T-cell (primary cell): ENCODE measurements at places on chromosomes 2 and 18.
A peak's percentile ranks its signal among the peaks of the same experiment; 100 is the strongest.

GRCh38 chr2:229920011-229920641 lies 1.7 kb downstream of the TRIP12 start:
- DNase-seq: peak; percentile 49

- DNase-seq: no peak
These were observed 5.9 kb downstream of the SCYGR3 start for GRCh38 chr2:227608561-227609338.

GRCh38 chr2:46340740-46341420 lies 43.7 kb downstream of the EPAS1 start:
- no peak for DNase-seq

DNA sequence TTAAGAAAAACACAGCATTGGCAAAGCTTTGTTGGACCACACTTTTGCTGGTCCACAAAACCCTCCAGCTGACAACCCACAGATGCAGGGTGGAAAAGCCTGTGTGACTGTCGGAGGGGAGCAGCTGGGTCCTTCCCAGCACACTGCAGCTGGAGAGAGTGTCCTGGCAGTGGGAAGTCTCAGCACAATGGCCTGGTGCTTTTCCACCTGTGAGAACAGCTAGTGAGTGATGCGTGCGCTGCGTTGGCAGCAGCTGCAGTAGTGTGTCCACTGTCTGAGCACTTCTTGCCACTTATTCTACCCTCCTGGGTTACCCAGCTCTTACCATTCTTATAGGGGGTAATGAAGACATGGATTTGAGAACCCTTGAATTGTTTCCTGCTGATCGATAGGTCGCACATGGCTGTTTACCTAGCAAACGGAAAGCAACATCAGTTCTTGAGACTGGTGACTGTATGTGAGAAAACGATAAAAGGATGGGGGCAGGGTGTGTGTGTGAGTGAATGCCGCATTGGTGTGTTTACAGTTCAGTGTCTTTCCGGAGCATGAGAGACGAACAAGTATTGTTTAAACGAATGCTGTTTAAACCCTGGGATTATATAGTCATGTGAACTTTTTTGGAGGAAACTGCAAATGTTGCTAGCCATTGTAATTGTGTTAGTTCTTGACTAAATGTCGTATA lies 69.7 kb downstream of the LYPD6 start:
- DNase-seq: no peak

GRCh38 chr18:8937160-8938094 lies 165.1 kb upstream of the NDUFV2 start:
- no peak for DNase-seq

DNA sequence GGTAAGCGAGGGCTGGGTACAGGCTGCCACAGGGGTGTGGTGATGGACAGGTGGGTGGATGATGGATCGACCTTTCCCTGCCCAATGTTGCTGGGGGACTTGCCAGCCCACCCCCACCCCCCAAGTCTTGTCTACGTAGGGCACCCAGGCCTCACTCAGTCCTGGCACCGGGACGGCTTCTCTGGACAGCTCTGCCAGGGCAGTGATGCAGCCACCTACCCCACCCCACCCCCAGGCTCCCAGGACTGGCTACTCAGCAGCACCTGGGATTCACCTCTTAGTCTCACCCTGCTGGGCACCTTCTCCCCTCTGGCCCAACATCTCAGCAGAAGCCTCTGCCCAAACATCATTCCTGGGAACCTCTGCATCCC lies 55.7 kb downstream of the ANKMY1 start:
- DNase-seq: no peak

GRCh38 chr2:156325688-156326525 lies 6.6 kb downstream of the NR4A2 start:
- no peak for DNase-seq

GRCh38 chr2:145184741-145185651 lies 665.1 kb upstream of the ZEB2 start:
- no peak for DNase-seq

DNA sequence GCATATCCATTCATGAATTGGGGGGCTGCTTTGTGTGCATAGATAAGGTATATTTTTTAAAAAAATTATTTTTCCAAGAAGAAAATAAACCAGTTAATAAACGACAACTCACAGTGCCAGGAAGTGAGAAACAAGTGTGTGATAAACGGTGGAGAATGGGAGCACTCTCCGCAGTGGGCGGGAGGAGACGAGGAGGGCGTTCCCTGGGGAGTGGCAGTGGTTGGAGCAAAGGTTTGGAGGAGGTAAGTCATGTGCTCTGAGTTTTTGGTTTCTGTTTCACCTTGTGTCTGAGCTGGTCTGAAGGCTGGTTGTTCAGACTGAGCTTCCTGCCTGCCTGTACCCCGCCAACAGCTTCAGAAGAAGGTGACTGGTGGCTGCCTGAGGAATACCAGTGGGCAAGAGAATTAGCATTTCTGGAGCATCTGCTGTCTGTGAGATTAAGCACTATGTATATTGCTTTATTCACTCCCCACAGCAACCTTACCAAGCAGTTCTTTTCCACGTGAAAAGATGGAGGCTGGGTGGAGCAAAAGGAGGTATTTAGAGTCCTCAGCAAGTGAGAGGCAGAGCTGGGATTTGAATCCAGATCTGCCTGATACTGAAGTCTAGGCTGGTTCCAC lies 27.0 kb upstream of the CASP8 start:
- DNase-seq: peak; percentile 86

GRCh38 chr2:122486705-122487415 lies 731.4 kb downstream of the TSN start:
- no peak for DNase-seq

DNA sequence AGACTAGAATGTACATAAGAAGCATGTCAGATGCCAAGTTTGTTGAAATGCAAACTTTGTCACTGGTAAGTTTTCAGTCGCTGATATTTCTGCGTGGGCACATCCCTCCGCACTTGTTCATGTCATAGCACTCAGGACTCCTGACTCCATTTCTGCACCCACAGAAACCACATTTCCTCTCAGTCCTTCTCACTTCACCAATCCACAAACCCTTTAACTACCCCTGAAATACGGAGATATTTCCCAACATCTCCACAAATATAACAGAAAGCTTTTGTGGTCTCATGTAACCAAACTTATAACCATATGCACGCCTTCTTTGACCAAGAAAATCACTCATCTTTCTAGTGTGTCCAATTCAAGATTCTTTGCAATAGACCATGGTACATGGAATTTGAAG lies 276.9 kb upstream of the ERBB4 start:
- DNase-seq: no peak

DNA sequence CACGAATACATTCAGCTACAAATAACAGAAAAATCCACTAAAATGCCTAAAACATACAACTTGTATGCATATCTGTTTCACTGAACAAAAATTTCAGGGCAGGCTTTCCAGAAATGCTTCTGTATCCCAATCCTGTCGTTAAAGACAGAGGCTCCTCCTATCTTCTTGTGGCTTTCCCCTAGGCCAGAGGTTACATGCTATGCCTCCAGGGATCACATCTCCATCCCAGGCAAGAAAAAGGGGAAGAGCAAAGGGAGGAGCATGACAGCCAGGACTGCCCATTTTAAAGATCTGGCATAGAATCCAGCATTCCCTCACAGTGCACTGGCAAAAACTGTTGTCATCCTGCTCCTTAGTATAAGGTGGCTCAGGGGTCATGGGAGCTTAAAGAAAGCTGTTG lies 268.7 kb upstream of the SETBP1 start:
- no peak for DNase-seq

GRCh38 chr18:54388203-54389142 lies 30.8 kb downstream of the C18orf54 start:
- no peak for DNase-seq

GRCh38 chr18:43703050-43703449 lies 425.8 kb upstream of the SYT4 start:
- DNase-seq: no peak

GRCh38 chr2:179455824-179456223 lies 191.2 kb upstream of the SESTD1 start:
- no peak for DNase-seq

DNA sequence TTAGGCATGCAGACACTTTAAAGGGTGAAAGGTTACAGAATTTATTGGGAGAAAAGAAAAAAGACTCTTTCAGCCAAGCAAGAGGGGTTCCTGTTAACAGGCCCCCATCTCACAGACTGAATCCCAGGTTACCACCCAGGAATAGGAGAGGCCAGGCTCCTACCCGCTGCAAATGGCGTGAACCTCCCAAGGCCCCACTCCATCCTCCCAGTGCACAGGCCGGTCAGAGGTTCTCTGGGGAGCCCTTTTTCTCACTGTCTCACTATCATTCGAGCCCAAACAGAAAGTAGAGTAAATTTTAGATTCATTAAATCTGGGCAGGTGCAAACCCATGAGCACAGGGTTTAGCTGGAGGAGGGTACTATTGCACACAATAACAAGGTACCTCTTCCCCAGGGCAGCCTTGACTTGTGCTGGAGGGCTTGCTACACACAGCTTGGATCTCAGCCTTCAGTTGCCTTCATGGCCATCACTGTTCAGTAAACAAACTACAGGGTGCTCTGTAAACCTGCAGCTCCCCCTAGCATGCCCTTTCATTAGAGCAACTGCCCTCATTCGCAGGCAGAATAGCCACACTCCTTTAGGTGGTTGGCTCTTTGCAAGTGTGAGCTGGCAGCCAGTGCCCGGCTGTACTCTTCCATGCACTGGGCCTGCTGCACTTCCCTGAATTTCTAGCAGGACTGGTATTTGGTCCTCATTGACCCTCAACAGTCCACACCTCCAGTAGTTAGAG lies 7.3 kb upstream of the PLEK start:
- DNase-seq: no peak

- DNase-seq: no peak
These were observed 8.4 kb upstream of the CREG2 start for GRCh38 chr2:101395545-101396315.

GRCh38 chr2:126950504-126950903 lies 51.8 kb downstream of the TEX51 start:
- DNase-seq: no peak

- DNase-seq: no peak
These were observed 1.5 kb downstream of the SLC39A10 start for GRCh38 chr2:195658541-195658890.

GRCh38 chr2:128639693-128640092 lies 321.0 kb upstream of the HS6ST1 start:
- no peak for DNase-seq

DNA sequence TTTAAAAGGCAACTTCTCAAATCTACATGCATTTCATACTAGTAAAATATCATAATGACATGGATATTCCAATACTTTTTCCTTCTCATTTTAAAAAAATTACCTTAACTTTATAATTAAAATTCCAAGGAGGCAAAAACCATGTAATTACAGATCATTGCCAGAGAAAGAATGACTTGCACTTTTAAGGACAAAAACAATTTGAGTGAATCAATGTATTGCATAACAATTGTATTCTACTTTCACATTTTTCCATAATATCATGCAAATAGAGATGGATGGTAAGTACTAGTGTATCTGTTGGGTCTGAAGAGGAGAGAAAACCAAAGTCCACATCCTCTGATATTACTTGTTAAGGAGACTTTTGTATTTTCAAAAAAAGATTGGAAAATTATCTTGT lies 89.5 kb upstream of the NCK2 start:
- DNase-seq: no peak

DNA sequence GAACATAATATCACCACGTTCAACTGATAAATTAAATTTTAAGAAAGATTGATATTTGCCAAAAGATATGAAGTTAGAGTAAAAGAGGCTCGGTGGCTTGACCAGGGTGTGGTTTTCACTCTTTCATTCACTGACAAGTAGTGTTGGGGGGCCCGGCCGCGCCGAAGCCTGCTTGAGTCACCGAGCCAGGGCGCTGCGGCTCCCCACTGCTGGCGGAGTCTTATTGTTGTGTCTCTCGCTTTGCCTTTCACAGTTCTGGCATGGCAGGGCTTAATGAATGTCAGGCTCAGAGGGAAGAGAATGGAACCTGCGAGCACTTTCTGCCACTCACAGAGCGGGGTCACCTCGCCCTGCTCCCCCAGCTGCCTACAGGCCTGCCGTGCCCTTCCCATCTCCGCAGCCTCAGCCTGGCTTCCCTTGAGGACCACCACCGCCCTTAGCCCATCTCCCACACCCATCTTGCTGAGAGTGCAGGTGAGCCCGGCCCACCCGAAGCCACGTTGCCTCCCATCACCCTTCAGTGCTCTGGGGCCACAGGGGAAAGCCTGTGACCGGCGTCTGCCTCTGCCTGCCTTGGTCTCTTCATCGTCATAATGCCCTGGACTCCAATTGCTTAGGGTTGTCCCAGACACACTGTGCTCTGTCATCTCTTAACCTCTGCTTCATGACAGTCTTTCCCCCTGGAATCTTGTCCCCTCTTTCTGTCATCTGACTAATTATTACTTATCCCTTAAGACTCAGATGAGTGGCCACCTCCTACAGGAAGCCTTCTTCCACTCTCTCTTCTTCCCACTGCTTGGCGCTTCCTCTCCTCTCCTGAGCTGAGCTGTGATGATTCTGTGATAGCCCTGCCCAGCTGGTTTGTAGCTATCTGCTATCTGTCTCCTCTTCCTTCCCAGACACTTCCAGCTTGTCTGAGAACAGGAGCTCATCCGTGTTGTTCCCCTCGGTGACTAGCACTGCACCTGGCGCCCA lies 142.5 kb downstream of the FAM210A start:
- DNase-seq: no peak

DNA sequence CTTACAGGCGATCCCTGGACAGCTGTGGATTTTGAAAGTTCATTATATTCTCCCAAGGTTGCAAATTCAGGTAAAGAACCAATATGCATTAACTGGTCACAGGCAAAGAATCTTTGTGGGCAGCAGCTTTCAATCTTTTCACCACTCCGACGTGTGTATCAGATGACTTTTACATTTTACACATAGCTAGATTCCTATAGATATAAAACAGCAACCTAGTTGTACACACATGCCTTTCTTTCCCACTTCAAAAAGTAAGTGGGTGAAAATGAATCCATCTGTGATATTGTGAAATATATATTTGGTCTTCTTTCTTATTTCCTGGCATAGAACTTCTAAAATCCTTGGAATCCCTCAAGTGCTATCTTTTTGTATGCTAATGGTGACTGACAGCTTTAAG lies 72.5 kb downstream of the SCG2 start:
- no peak for DNase-seq

- no peak for DNase-seq
These were observed 133.4 kb downstream of the STK39 start for GRCh38 chr2:168114040-168114439.

- DNase-seq: no peak
These were observed 13.0 kb upstream of the ARHGAP25 start for GRCh38 chr2:68721482-68722101.

GRCh38 chr2:129253461-129253812 lies 726.0 kb upstream of the RAB6C start:
- no peak for DNase-seq

DNA sequence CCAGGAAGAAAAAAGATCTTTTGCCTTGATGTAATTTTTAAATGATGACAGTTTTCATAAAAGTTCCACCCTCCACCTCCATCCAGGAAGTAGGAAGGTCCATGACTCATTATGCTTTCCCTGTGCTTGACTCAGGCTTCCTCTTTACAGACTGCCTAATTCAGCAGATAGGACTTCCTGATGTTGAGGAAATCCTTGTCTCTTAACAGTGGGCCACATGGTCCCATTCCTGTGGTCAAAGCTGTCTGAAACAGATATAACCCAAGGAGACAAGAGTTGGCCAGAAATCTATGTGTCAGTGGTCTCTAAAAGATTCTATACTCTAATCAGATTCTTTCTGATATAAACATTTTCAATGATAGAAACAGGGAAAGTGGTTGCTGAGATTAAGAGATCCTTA lies 119.1 kb downstream of the BAZ2B start:
- DNase-seq: no peak
